ENCODE measurements at places on chromosomes 3 and 15. TPM values are rescaled to one million over a fixed set of nuclear protein-coding genes. Genes with fewer than 3 reads are reported as not detected.

The AHSG gene
- total RNA-seq, result not detected

The CGNL1 gene
- total RNA-seq, result 19.4 TPM

The PLSCR2 gene
- 1.0 TPM for total RNA-seq

The RGMA gene
- total RNA-seq, result 25.3 TPM

The FRMD5 gene
- 0.39 TPM for total RNA-seq

The ZNF860 gene
- 0.65 TPM for total RNA-seq

The PTPRG gene
- total RNA-seq, result 150 TPM

The RTP4 gene
- 3.5 TPM for total RNA-seq

The PRR20G gene
- not detected for total RNA-seq

The GABRG3 gene
- not detected for total RNA-seq

The ARHGAP31 gene
- total RNA-seq, result 65.0 TPM

The PDZRN3 gene
- 86.3 TPM for total RNA-seq

The SH3GL3 gene
- 0.62 TPM for total RNA-seq

The GOLGA8G gene
- total RNA-seq, result not detected

The ARGFX gene
- total RNA-seq, result not detected

The CD86 gene
- total RNA-seq, result 19.7 TPM

The CCDC54 gene
- total RNA-seq, result not detected

The H1-8 gene
- not detected for total RNA-seq

The ATP13A4 gene
- 0.15 TPM for total RNA-seq

The SNX22 gene
- total RNA-seq, result 0.36 TPM

The SMCO1 gene
- total RNA-seq, result not detected

The ALAS1 gene
- total RNA-seq, result 34.5 TPM

The SERPINI2 gene
- 0.49 TPM for total RNA-seq

The SCN11A gene
- 0.16 TPM for total RNA-seq

The SPTBN5 gene
- 1.9 TPM for total RNA-seq

The THRB gene
- 77.9 TPM for total RNA-seq

The THAP10 gene
- total RNA-seq, result 1.7 TPM

The POTEB gene
- not detected for total RNA-seq

The IGSF10 gene
- 2.2 TPM for total RNA-seq

The FAM107A gene
- 10.2 TPM for total RNA-seq

The MLF1 gene
- total RNA-seq, result 8.8 TPM

The GPR171 gene
- total RNA-seq, result 0.96 TPM

The P3H2 gene
- total RNA-seq, result 25.8 TPM

The CCR1 gene
- 21.5 TPM for total RNA-seq

The ADPRH gene
- 13.6 TPM for total RNA-seq

The ZBBX gene
- not detected for total RNA-seq

The HGD gene
- total RNA-seq, result 0.39 TPM

The PLSCR5 gene
- total RNA-seq, result not detected

The ZIC4 gene
- 0.49 TPM for total RNA-seq

The PARP15 gene
- total RNA-seq, result 7.3 TPM

The ANKUB1 gene
- not detected for total RNA-seq

The ACTC1 gene
- total RNA-seq, result 107 TPM

The CCRL2 gene
- 5.1 TPM for total RNA-seq

The BUB1B gene
- total RNA-seq, result 0.84 TPM

The KNG1 gene
- not detected for total RNA-seq

The COLQ gene
- 10.7 TPM for total RNA-seq

The RTP1 gene
- 0.16 TPM for total RNA-seq

The GRAMD1C gene
- total RNA-seq, result 2.7 TPM

The ZMAT3 gene
- 27.1 TPM for total RNA-seq

The TMPRSS7 gene
- not detected for total RNA-seq

The CFAP100 gene
- total RNA-seq, result not detected

The FBXW12 gene
- not detected for total RNA-seq

The SENP2 gene
- 41.6 TPM for total RNA-seq

The HRG gene
- not detected for total RNA-seq

The ADAMTS9 gene
- 212 TPM for total RNA-seq

The ECE2 gene
- total RNA-seq, result not detected

The MAPKBP1 gene
- 38.2 TPM for total RNA-seq

The OR5K1 gene
- total RNA-seq, result not detected

The ADAMTSL3 gene
- total RNA-seq, result 74.5 TPM

Data from aorta (tissue), 5 donors.